ENCODE measurements at places on chromosomes 3 and 15. TPM values are rescaled to one million over a fixed set of nuclear protein-coding genes. Genes with fewer than 3 reads are reported as not detected.

Gene AGBL1
- total RNA-seq: not detected

- H3K4me3 ChIP-seq: no peak overlapping the region
- H3K27me3 ChIP-seq: no peaks in the 10 kb centered on the region
- peaks cover 7% of the 10 kb centered on the region for H3K4me1 ChIP-seq
- peaks cover 25% of the 10 kb centered on the region for H3K36me3 ChIP-seq
- no peak overlapping the region for H3K27ac ChIP-seq
- no peak for DNase-seq
Observed at GRCh38 chr3:129702934-129703712, 96.6 kb upstream of the PLXND1 start.

Gene CHRD
- not detected for total RNA-seq

DNA sequence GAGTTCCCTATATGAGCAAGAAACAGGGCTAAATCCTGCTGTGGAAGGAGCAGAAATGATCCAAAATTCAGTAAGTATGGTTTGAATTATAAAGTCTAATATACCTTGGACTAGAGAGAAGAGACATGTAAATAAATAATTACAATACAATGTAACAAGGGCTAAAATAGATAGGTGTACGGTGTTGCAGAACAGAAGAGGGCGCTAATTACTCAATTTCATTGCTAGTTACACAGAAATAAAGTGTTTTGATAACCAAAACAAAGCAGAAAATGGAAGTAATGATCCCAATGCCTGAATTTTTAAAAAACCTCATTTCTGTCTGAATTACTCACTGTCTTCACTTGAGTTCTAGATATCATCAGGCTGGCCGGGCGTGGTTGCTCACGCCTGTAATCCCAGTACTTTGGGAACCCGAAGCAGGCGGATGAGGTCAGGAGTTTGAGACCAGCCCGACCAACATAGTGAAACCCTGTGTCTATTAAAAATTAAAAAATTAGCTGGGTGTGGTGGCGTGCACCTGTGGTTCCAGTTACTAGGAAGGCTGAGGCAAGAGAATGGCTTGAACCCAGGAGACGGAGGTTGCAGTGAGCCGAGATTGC is 8.3 kb upstream of the PLCH1 start:
- H3K4me1 ChIP-seq: peaks cover 14% of the 10 kb centered on the region
- no peaks in the 10 kb centered on the region for H3K36me3 ChIP-seq
- no peak overlapping the region for H3K4me3 ChIP-seq
- no peak for DNase-seq
- H3K27ac ChIP-seq: no peak overlapping the region
- H3K27me3 ChIP-seq: no peaks in the 10 kb centered on the region

DNA sequence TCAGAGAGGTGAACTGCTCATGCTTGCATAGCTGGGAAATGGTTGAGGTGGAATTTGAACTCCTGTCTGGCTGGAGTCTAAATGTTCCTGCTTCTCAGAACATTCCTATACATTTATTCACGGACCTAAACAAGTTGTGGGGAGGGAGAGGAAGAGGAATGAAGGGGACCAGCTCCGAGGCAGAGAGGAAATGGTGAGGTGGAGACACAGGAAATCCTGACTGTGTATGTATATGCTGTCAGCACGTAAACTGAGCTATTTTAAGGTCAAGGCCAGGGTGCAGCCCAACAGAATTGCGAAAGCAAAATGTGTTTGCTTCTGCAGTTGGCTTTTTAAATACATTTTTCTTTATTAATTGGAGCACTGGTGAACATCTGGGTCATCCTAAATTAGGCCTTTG is 74.1 kb upstream of the POMGNT2 start:
- H3K27ac ChIP-seq: peak overlapping the region; percentile 99
- H3K27me3 ChIP-seq: no peaks in the 10 kb centered on the region
- H3K4me3 ChIP-seq: no peak overlapping the region
- no peaks in the 10 kb centered on the region for H3K36me3 ChIP-seq
- DNase-seq: peak; percentile 30

DNA sequence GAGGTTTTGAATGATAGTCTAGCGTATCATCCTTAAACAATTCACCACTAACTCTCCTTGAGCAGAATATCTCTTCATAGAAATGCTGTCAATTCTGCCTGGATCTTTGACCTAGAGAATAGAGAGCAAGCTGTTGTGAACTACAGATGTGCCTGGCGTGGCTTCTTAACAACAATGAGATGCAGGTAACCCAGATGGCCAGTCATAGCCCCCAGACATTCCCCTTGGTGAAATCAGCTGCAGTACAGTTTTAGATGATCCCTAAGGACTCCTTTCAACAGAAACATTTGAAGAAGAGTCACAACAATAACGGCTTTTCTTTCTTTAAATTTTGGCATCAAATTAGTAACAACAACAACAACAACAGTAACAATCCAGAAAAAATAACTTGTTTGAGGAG is 1041.3 kb downstream of the ROBO1 start:
- no peak overlapping the region for H3K27ac ChIP-seq
- no peaks in the 10 kb centered on the region for H3K36me3 ChIP-seq
- H3K27me3 ChIP-seq: no peaks in the 10 kb centered on the region
- peaks cover 15% of the 10 kb centered on the region for H3K4me1 ChIP-seq

Gene GHSR
- not detected for total RNA-seq

DNA sequence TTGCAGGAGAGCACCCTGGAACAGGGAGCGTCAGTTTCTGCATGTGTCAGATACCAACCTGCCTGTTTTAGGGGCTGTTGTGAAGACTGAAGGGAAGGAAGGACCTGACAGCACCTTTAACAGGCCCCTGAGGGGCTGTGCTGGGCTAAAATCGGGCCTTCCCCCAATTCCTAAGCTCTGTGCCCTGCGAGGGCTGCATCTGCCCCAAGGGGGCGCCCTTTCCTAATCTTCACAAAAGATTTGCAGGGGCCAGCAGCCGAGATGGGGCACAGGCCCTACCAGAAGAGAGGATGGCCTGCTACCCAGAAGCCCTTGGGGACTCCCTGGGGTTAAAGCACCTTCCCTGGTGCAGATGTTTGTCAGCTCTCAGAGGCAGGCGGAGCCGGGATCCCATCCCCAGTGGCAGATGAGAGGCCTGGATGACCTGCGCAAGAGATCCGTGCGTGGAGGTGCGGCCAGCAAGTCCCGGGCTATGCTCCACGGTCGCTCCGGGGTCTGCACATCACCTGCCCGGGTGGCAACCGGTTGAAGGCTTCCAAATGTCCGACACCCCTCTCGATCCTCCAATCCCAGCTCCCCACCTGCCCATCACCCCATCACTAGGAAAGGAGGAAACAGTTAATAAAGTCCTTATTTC is 53.6 kb downstream of the RHCG start:
- H3K4me1 ChIP-seq: no peaks in the 10 kb centered on the region
- peaks cover 28% of the 10 kb centered on the region for H3K27me3 ChIP-seq
- no peaks in the 10 kb centered on the region for H3K36me3 ChIP-seq
- no peak for DNase-seq
